ENCODE measurements at places on chromosomes 11 and 22. TPM values are rescaled to one million over a fixed set of nuclear protein-coding genes. Genes with fewer than 3 reads are reported as not detected.

GRCh38 chr22:21599053-21599893 lies 30.5 kb downstream of the YDJC start:
- no peak for DNase-seq

DNA sequence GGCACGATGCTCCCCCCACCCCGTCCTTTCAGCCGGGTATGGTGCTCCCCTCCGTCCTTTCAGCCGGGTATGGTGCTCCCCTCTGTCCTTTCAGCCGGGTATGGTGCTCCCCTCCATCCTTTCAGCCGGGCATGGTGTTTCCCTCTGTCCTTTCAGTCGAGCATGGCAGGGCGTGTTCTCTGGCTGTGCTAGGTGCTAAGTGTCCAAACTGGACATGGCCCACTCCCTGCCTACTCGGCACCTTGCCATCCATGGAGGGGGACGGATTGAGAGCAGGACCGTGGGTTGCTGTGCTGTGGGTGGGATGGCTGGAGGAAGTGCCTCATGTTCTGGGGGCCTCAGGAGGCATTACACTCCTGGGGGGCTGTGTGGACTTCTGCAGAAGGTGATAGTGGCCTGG lies 45.5 kb downstream of the MUC6 start:
- no peak for DNase-seq

MMP12 gene
- 0.62 TPM for polyA plus RNA-seq

DNA sequence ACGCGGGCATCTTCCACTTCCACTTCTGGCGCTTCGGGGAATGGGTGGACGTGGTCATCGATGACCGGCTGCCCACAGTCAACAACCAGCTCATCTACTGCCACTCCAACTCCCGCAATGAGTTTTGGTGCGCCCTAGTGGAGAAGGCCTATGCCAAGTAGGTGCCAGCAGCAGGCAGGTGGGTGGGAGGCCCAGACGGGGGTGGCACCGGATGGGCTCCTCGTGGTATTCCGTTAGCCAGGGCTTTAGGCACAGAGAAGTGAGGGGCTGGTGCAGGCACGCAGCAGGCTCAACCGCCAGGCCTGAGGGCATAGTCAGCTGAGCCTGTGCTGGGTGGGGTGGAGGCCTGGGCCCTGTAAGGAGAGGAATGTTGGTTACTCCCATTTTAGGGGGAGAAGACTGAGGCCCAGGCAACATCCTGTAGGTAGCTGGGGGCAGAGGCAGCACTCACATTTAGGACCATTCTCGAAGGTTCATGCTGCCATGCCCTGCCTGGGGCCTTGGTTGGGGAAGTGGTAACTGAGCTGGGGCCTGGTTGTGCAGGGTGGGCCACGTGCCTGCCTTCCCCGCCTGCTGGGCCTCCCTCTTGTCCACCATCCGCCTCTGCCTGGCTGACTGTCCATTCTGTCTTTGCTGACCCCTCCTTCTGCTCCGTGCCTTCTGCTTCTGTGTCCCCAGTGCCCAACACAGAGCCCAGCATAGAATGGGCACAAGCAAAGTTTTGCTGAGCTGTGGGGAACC lies 10.2 kb downstream of the OMP start:
- DNase-seq: no peak

DNA sequence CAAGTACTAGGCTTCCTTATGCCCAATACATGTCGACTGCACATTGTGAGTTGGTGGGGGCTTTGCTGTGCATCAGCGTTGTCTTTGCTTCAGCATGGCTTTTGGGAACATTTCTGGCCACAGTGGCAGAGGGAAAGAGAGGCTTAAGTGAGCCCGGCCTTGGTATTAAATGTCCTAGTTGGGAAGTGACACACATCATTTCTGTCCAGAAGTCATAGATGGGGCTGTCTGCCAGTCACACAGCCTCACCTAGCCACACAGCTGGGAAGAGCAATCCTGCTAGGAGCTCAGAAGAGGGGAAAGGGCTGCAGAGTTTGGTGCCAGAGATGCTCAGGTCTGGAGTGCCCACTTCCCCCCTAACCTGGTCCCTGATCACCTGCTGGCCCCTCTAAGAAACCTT lies 27.6 kb downstream of the TREH start:
- DNase-seq: no peak

- no peak for DNase-seq
Measured at GRCh38 chr11:44430140-44430539, 120.2 kb upstream of the ALX4 start.

GRCh38 chr11:132937016-132937415 lies 595.3 kb downstream of the OPCML start:
- DNase-seq: no peak

GRCh38 chr11:131661132-131661531 lies 290.7 kb downstream of the NTM start:
- DNase-seq: no peak

DNA sequence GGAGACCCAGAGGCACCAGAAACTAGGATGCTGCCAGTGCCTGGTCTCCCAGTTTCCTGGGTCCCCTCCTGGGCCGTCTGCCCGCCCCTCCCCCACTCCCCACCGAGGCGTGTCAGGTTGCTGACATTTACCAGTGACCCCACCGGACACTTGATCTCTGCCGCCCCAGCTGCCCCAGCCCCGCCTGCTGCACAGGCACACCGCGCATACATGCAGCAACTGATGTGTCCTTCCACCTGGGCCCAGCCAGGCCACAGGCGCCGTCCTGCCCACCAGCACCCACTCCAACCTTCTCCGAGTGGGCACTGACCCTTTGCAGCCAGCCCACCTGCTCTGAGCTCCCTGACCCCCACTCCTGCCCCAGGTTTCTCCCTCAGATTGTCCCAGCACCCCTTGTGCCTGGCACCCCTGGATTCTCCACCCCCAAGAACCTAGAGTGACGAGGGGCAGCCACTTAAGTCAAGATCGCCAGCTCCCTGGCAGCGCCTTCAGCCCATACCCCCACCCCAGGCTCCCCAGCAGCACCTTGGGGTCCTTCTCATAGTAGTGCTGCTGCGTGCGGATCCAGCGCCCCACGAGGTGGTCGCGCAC lies 548 bp downstream of the PYGM start:
- no peak for DNase-seq

DNA sequence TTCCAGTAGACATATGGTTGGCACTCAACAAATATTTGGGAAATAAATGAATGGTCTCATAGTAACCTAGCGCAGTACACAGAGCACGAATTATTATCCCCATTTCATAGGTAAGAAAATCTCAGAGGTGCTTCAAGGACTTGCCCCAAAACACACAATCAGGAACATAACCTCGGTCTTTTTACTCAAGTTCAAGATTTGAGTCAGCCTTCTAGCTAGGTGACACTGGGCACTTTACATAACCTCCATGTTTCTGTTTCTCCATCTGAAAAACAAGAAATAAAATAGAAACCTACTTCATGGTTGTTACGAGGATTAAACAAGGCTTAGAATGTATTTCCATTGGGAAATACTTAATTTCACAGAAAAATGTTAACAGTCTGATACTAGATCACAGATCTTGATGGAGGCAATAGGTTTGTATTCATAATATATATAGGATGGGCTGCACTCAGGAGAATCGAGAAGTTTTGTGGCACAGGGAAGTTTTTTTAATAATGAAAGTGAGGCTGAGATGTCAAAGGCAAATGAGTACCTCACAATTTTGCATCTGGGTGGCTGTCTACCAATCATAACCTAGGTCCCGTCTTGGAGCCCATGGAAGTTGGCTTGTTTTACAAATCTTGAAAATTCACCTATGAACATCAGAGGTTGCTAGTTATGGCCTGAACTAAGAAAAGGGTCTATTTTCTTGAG lies 147.4 kb upstream of the ZC3H12C start:
- DNase-seq: no peak

DNA sequence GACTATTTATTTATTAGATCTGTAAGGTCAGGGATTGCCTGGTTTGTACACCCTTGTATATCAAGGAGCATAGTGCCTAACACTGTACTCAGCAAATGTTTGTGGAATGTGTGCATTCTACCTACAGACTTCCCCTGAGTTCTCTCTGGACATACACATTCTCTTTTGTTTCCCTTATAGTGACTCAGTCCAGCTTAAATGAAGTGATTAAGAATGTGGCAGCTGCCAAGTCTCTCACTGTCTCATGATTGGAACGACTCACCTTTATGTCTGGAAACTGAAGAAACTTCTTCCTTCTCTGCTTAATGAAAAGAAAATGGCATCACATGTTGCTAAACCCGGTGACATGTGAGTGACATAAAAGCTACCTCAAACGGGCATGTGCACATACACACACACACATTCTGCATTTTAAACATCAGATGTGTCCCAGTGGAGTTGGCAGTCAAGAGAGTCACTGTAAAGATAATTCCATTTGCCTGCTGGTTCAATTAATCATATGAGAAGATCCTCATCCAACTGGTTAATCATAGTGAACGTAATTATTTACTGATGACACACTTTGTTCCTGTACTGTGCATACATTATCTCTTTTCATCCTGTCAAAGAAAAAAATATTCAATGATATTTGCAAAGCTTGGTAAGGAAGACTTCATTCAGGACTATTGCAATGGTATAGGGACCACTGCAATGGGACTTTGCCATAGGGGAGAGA lies 42.8 kb downstream of the GLYAT start:
- no peak for DNase-seq

GRCh38 chr11:133553885-133554740 lies 21.8 kb upstream of the OPCML start:
- no peak for DNase-seq

Measured in urinary bladder (tissue), 4 donors.